Natural killer cell (primary cell): ENCODE measurements at places on chromosomes 5 and 9.
A peak's percentile ranks its signal among the peaks of the same experiment; 100 is the strongest.

DNA sequence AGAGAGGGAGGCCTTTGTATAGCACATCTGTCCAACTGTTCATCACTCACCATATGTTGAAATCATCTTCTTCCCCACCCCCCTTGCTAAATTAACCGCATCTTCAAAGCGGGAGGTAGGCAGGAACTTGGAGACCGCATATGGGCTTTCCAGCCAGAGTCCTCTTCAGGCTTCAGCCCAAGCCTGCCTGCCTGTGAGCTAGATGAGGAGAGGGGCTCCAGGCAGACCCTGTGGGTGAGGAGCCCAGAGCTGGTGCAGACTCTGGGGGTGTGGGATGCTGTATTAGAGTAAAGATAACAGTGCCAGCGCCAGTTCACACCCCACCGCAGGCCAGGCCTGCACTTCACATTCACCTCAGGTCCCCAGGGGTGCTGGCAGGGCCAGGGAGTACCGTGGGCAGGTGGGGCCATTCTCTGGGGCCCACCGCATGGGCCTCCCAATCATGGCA lies 16.2 kb downstream of the PRRC2B start:
- no peak for DNase-seq

GRCh38 chr9:135275163-135275562 lies 187.7 kb downstream of the OLFM1 start:
- DNase-seq: no peak

DNA sequence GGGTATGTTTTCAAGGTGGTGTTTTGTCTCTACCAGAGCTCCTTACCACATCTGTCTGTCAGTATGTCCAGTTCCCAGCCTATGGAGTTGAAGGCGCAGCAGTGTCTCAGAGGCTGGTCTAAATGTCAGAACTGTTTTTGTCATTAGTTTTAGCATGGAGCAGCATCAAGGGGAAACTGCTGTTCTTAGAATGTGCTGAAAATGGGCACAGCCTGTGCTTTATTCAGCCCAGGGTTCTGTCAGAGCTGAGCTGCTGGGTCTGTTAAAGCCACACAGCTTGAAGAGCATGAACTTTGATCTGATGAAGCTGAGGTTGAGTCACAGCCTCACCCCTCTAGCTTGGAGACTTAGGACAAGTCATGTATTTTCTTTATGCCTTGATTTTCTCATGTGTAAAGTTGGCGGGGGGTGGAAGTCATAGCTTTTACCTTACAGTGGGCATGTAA lies 71.9 kb downstream of the RALGPS1 start:
- no peak for DNase-seq

- DNase-seq: no peak
These were observed 113.2 kb downstream of the JAKMIP2 start for GRCh38 chr5:147669169-147669869.

GRCh38 chr5:56169281-56169680 lies 63.8 kb downstream of the ANKRD55 start:
- DNase-seq: no peak

GRCh38 chr5:144812763-144813162 lies 642.1 kb downstream of the KCTD16 start:
- DNase-seq: no peak

DNA sequence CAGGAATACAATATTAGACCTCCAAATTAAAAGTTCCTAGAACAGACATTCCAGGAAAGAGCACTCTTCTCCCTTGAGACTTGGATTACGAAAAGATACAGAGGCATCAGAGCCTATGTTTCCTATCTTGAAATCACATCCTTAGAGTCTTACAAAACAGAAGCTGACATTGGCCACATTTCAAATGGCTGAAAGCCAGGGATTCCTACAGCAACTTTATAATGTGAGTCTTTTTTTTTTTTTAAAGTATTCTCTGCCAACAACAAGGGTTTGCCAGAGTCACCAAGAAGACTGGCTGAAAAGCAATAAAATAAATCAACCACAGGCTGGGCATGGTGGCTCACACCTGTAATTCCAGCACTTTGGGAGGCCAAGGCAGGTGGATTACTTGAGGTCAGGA lies 63.1 kb downstream of the TRPM6 start:
- DNase-seq: no peak

- DNase-seq: no peak
These were observed 450 bp downstream of the GPBP1 start for GRCh38 chr5:57174128-57174889.

DNA sequence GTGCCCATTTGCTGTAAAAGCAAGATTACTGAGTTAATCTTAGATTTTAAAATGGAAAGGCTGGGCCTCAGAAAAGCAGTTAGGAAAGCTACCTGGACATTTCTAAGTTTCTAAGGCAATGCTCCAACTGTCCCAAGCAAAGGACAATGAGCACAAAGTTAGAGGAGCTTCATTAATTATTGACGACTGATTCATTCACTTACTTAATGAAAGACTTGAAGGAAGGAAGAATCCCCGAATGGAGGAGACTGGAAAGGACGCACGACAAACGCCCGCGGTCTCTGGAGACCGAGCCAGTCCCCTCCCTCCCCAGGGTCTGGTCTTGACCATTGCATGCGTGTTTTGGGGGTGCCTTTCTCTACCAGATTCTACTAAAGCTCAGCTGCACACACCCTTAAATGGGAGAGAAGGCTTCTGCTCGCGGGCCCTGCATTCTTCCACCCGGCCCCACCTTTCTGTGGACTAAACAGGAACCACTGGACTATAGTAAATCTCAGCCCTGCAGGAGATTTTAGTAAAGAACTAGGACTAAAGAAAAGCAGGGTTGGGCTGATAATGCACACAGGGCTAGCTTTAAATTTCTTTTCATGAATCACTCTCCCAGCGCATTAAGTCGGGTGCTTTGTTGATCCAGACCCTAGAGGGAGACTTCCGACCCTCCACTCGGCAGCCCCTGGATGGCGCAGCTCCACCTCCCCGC lies 44.8 kb downstream of the CTSL start:
- no peak for DNase-seq

- no peak for DNase-seq
These were observed 21.6 kb downstream of the NEUROG1 start for GRCh38 chr5:135514116-135514515.

- no peak for DNase-seq
These were observed 15.2 kb upstream of the SELENOP start for GRCh38 chr5:42826757-42827515.

DNA sequence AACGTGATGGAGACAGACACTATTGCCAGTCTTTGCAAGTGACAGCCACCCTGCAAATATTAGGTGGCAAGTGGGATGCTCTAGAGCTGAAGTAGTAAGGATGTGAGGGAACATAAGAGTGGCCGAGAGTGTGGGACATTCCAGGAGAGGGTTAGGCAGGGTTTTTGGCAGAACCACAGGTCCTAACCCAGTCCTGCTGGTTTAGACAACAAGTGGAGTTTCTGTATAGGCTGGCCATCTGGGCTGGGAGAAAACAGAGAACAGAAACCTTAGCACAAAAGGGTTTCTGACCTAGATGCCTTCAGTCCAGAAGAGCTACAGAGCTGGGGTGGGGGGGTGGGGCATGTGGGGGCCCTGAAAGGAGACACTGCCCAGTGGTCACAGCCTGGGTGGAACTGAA lies 107.4 kb downstream of the TMEM174 start:
- DNase-seq: no peak

- no peak for DNase-seq
These were observed 121.8 kb downstream of the XRCC4 start for GRCh38 chr5:83199126-83199525.

DNA sequence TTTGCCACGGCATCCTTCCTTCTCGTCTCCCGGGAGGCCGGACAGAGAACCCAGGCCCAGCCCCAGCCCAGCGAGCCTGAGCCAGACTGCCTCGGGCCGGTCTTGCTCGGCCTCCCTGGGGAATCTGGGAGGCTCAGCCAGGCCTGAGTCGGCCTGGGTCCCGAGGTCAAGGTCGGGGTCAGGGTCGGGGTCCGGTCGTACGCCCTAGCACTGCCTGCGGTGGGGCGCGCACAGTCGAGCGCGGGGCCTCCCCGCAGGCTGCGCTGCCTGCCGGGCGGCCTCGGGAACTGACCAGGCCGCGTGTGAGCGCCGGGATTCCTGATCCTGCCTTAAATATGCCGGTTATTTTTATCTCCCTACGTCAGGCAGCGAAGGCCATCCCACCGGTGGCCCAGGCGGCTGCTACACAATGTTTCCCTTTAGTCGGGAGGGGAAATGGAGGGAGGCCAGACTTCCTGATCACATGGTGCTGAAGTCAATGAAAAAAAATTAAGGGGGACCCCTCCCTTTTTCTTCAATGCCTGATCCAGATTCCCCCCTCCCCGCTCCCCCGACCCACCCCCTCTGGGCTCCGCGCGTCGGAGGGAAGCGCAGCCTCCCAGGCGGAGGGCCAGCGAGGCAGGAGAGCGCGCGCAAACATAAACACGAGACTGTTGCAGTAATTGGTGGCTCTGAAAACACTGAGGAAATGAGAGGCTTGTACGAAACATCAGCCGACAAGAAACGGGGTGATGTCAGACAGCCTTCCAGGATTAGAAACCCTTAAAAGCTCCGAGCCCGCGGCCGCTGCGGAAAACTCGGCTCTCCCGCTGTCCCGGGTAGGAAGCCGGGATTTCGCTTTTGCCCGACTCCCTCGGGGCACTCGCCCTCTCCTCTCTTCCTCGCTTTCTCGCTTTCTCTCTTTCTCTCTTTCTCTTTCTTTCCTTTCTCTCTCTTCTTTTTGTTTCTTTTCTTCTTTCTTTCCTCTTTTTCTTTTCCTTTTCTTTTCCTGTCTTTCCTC lies 148.2 kb upstream of the KLF4 start:
- DNase-seq: peak; percentile 5

GRCh38 chr9:18805386-18805785 lies 227.6 kb downstream of the SAXO1 start:
- no peak for DNase-seq

DNA sequence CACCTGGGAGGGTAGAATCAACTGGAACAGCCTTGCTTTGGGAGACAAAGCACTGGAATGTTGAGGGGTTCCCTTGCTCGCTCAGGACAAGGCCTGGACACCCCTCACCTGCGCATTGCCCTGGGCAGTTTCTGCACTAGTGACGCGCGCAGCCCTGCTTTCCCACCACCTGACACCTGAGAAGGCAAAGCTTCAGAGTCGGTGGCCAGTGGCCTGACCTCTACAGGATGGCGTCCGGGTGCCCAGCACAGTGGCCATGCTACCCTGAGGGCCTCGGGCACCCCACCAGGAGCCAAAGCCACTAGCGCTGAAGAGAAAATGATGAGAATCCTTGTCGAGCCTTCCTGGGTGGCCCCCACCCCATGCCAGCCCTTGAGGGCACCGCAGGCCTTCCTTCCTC lies 161.3 kb downstream of the OLFM1 start:
- no peak for DNase-seq

GRCh38 chr9:3299872-3300271 lies 225.9 kb downstream of the RFX3 start:
- no peak for DNase-seq

DNA sequence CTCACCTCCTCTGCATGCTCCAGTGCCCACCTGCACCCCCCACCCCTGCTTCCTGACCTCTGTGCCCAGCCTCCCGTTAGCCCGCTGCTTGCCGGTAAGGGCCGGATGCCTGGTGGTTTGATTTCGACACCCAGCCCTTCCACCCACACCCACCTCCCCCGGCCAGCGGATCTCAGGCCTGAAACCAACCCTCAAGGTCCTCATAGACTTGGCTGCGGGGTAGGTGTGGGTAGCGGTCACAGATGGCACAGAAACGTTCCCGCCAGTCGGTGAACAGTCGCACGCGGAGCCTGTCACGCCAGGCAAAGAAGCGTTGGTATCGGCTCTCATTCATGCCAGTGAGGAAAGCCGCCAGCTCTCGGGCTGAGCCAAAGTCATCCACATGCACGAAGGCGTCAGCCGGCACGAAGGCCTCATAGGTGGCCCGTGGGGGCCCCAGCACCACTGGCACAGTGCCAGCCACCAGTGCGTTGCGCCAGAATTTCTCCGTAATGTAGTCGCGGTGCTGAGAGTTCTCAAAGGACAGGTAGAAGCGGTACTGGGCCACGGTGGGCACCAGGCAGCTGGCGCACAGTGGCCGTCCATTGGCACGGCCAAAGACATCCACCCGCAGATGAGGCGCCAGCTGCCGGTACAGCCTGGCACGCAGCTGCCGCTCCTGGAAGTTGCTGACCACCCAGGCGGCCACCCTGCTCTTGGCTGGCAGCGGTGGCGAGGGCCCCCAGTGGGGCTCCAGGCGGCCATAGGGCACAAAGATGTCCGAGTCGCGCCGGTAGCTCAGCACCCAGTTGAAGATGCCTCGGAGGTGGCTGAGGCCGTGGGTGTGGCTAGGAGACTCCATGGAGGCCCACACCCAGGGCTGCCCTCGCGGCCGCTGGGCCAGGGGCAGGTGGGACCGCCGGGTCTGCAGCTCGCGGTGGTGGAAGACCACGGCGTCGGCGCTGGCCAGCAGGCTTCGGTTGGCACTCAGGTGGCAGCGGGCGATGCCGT lies 1.1 kb downstream of the FUT7 start:
- DNase-seq: peak; percentile 67

GRCh38 chr9:114929201-114929600 lies 1.2 kb downstream of the TNFSF8 start:
- DNase-seq: peak; percentile 73

- no peak for DNase-seq
These were observed 37.9 kb upstream of the DPYSL3 start for GRCh38 chr5:147547730-147548129.

DNA sequence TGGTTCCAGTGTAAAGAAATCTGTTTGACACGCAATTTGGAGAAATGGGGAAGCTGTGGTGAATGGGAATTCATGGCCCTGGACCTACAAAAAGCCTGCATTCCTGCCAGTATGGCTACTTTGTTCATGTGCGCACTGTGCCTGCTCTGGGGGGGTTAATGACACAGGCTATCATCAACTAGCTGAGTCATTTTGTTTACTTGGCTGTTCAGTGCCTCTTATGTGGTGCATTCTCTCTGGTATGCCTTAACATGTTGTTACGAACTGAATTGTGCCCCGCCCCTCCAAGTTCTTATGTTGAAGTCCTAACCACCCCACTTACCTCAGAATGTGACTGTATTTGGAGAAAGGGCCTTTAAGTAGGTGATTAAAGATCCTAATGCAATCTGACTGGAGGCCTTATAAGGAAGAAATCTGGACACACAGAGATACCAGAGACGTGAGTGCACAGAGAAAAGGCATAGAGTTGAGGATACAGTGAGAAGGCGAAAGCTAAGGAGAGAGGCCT lies 20.4 kb upstream of the UBAP1 start:
- no peak for DNase-seq
